NCI-H524 treated with DMSO at 0.1 percent for 48 hours (cell line): ENCODE measurements at places on chromosomes 13 and 19.

GRCh38 chr13:59787679-59788078 is 376.0 kb downstream of the DIAPH3 start:
- no peak for DNase-seq

DNA sequence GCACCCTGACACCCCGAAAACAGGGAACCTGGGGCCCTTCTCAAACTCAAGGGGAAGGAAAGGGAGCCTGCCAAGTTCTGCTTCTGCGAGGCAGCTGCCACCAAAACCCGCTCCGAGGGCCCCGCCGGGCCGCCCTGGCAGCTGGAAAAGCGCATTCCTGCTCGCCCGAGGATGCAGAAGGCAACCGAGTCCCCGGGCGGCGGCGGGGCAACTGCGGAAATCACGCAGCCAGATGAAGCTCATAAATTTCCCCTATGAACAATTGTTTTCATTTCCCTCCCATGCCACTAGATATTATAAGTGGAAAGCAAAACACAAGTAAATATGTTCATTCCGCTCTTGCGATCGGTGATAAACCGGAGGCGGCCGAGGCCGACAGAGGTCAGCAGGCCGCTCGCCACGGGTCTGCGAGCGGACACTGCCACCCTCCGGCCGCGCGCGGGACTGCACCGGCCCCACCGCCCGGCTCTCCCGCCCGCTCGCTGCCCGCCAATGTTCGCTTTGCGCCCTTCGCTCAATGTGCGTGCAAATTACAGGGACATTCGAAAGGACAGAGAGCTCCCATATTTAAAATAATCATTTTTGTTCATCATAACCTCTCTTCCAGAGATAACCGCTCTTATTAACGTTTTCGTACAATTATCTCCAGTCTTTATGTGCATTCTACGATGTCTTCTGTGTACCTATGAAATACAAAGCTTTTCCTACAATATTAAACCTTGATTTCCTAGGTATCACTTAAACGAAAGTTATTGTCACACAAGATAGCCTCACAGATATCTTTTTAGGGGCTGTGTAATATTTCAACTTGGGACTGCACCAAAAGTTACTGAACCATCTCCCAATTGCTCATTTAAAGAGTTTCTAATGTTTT is 120.8 kb upstream of the ZNF507 start:
- DNase-seq = no peak

- DNase-seq = no peak
Observed at GRCh38 chr13:111058796-111059506, 56.2 kb upstream of the ARHGEF7 start.

- DNase-seq = no peak
Observed at GRCh38 chr19:33441277-33441699, 67.8 kb downstream of the CEBPG start.

GRCh38 chr13:24012648-24013047 is 115.3 kb upstream of the C1QTNF9B start:
- DNase-seq = no peak

DNA sequence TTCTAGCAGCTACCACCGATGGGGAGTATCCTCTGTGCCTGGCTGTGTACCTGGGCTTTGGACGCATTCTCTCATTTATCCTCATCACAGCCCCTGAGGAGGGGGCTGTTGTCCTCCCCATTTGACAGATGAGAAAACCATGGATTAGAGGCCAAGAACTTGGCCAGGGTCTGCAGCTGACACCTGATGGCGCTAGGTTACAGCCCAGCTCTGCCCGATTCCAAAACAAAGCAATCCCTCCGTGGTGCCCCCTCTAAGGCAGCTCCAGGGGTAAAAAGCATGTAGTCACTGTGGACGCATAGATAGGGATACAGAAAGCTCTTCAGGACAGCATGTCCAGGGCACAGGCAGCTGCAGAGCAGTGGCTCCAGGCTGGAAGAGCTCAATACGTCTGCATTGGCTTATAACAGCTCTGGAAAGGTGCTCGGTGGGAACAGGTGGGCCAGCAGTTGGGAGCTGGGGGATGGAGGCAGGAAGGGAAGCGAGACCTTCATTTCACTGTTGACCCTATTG is 35.4 kb upstream of the UQCRFS1 start:
- no peak for DNase-seq

DNA sequence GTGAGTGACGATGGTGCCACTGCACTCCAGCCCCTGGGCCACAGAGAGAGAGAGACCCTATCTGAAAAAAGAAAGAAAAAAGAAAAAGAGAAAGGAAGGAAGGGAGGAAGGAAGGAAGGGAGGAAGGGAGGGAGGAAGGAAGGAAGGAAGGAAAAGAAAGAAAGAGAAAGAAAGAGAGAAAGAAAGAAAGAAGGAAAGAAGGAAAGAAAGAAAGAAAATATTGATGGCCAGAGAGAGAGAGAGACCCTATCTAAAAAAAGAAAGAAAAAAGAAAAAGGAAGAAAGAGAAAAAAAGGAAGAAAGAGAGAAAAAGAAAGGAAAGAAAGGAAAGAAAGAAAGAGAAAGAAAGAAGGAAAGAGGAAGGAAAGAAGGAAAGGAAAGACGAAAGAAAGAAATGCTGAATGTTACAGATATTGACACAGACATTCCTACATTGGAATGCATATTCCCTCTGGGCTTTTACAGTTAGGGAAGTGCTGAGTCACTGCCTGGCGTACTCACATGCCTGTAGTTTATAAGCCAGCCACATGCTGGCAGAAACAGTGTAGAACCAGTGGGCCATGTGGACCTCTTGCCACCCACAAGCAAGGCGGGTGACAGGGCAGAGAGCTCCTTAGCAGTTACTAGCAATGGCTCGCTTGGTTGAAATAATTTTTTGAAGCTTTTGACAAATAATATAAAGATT is 34.6 kb upstream of the SLC46A3 start:
- no peak for DNase-seq

- DNase-seq = no peak
Observed at GRCh38 chr13:39452417-39452816, 150.6 kb downstream of the LHFPL6 start.
